ENCODE measurements at places on chromosomes 7 and 10.

DNA sequence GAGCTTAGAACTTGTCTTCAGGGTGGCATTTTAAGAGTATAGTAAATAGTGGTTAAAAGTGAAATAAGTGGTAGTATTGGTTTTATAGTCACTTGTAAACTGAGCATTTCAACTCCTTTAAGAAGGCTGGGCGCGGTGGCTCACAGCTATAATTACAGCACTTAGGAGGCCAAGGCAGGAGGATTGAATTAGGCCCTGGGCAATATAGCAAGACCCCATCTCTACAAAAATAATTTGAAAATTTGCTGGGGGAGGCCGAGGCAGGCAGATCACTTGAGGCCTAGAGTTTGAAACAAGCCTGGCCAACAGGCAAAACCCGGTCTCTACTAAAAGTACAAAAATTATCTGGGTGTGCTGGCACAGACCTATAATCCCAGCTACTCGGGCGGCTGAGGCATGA lies 64.4 kb upstream of the BAMBI start:
- H3K36me3 ChIP-seq = peaks cover 96% of the 10 kb centered on the region
- no peaks in the 10 kb centered on the region for H3K27me3 ChIP-seq
- no peak overlapping the region for H3K4me3 ChIP-seq
- DNase-seq = no peak

GRCh38 chr10:128599538-128599937 lies 473.3 kb upstream of the MKI67 start:
- H3K4me1 ChIP-seq = no peaks in the 10 kb centered on the region
- H3K27ac ChIP-seq = no peak overlapping the region
- no peaks in the 10 kb centered on the region for H3K27me3 ChIP-seq
- H3K4me3 ChIP-seq = no peak overlapping the region

DNA sequence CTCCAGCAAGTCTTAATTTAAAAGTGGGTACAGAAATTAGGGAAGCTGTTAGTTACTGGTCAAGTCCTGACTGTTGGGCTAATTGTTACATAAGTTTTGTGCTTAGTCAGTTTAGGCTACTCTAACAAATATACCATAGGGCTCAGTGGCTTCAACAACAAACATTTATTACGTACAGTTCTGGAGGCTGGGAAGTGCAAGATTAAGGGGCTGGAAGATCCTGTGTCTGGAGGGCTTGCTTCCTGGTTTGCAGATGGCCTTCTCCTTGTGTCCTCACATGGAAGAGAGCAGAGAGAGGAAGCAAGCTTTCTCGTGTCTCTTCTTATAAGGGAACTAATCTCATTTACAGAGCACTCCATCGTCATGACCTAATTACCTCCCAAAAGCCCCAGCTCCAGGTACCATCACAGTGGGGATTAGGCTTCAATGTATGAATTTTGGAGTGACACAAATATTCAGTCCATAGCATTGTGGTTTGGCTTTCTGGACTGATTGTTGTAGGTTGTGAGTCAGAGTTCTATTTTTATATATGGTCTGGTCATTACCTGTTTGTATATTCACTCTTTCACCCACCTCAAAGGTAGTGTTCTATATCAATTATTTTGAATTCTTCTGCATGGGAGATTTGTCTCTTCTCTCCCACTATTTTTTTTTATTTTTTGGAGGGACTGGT lies 17.1 kb downstream of the ST7 start:
- no peaks in the 10 kb centered on the region for H3K27me3 ChIP-seq
- no peak for DNase-seq
- H3K27ac ChIP-seq = no peak overlapping the region
- no peak overlapping the region for H3K4me3 ChIP-seq

- no peak overlapping the region for H3K4me3 ChIP-seq
- no peak overlapping the region for H3K27ac ChIP-seq
- H3K4me1 ChIP-seq = no peaks in the 10 kb centered on the region
- H3K27me3 ChIP-seq = no peaks in the 10 kb centered on the region
- DNase-seq = no peak
Measured at GRCh38 chr7:2596464-2597272, 35.1 kb upstream of the TTYH3 start.

- no peak overlapping the region for H3K4me3 ChIP-seq
- peaks cover 23% of the 10 kb centered on the region for H3K36me3 ChIP-seq
- DNase-seq = no peak
Measured at GRCh38 chr10:593901-594457, 95.5 kb downstream of the DIP2C start.

- H3K36me3 ChIP-seq = no peaks in the 10 kb centered on the region
- H3K27me3 ChIP-seq = 0 out of 2 replicates have a peak, but pooled peaks cover 3% of the 10 kb centered on the region
- no peak overlapping the region for H3K4me3 ChIP-seq
- no peak overlapping the region for H3K27ac ChIP-seq
- no peak for DNase-seq
- no peaks in the 10 kb centered on the region for H3K4me1 ChIP-seq
Measured at GRCh38 chr10:47041396-47042198, 130.4 kb downstream of the PTPN20 start.

DNA sequence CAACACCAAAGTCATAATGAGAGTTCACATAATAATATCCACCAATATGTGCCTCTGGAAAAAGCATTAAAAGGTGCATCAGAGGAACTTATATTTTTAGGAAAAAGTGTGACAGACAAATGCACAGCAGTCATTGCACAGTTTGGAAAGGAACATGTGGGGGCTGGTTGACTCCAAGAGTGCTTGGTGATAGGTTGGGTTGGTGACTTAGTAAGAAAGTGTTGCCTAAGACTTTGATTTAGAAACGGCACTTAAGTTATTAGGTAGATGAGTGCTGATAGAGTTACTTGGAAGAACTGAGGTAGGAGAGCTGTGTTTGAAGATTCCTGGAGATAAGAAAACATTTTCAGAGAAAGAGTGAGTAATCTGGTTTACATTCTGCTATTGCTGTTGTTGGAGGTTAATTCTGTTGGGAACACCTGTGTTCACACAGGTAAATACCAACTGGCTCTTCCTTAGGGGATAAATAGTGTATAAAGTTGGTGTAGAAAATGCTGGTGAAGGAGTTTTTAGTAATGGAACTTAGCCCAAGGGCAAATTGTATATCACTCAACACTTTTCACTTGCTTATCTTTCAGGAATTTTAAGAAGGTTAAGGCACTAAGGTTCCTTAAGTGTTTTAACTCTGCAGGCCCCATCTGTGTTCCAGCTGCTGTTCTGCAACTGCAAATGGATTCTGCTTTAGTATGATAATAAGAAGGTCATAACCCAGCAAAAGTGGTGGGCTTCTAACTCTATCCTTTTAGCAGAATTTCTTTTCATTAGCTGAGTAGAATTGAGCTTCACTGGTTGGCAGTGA lies 196.1 kb downstream of the NSUN6 start:
- H3K36me3 ChIP-seq = no peaks in the 10 kb centered on the region
- no peaks in the 10 kb centered on the region for H3K27me3 ChIP-seq
- no peaks in the 10 kb centered on the region for H3K4me1 ChIP-seq
- H3K27ac ChIP-seq = no peak overlapping the region
- DNase-seq = no peak

DNA sequence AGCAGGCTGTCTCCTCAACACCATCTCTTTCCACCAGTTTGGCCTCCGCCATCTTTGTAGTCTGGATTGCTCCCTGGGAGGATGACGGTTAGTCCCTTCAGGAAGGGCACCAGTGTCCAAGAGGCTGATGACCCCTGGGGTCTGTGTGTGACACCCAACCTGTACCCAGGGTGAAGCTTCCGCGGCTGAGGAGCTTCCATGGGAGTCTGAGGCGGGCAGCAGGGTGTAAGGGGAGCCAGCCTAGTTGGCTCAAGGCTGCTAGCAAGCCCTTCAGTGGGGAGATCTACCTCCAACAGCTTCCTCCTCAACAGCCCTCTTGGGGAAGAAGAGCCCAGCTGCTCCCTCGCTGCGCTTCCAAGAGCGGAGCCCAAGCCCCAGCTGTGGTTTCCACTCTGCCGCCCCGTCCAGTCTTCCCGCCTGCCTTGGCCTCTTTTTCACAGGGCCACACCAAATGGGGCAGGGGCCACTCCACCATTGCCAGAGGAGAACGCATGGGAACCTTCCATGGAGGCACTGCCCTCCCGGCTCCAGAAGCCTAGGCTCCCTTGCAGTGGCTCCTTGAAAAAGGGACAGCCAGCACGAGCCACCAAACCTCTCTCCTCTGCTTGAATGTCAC lies 57.4 kb downstream of the TMEM209 start:
- H3K27me3 ChIP-seq = no peaks in the 10 kb centered on the region
- H3K4me3 ChIP-seq = no peak overlapping the region
- no peaks in the 10 kb centered on the region for H3K36me3 ChIP-seq
- DNase-seq = no peak

DNA sequence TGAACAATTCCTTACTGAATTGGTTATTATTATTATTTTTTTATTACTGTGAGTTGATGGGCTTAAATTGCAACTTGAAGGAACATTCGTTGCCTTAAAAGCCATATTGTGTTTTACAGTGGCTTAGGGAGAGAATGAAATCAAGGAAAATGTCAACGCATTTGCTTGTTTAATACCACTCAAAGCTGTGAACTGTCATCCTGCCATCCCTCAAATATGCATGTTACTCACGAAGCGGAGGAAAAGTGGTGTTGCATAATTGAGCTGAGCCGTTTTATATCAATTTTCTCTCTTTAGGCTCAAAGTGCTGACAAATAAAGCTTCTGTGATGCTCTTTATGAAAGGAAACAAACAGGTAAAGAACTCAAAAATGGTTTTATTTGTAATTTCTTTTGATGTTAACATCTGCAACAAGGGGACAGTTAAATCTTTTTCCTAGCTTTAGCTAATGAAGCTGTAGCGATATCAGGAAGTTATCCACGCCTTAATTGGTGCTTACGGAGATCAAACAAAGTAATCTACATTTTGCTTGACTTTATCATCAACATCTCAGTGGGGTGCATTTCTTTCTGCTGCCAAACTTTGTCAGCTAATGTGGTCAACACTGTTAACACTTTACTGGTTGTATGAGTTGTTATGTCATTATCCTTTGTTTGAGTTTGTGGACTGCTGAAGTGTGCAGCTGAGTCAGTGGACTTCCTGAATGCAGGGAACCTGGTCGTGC lies 33.1 kb downstream of the GLRX3 start:
- H3K27me3 ChIP-seq = no peaks in the 10 kb centered on the region
- DNase-seq = no peak
- no peaks in the 10 kb centered on the region for H3K4me1 ChIP-seq
- H3K27ac ChIP-seq = no peak overlapping the region
- no peak overlapping the region for H3K4me3 ChIP-seq
- H3K36me3 ChIP-seq = peaks cover 82% of the 10 kb centered on the region

GRCh38 chr7:108415821-108416536 lies 40.3 kb downstream of the NRCAM start:
- H3K4me1 ChIP-seq = no peaks in the 10 kb centered on the region
- no peaks in the 10 kb centered on the region for H3K27me3 ChIP-seq
- H3K27ac ChIP-seq = no peak overlapping the region
- no peaks in the 10 kb centered on the region for H3K36me3 ChIP-seq
- no peak for DNase-seq
- no peak overlapping the region for H3K4me3 ChIP-seq

GRCh38 chr10:79027147-79028055 lies 41.4 kb upstream of the ZMIZ1 start:
- DNase-seq = no peak
- no peak overlapping the region for H3K4me3 ChIP-seq
- no peak overlapping the region for H3K27ac ChIP-seq
- H3K27me3 ChIP-seq = no peaks in the 10 kb centered on the region
- H3K36me3 ChIP-seq = no peaks in the 10 kb centered on the region
- H3K4me1 ChIP-seq = no peaks in the 10 kb centered on the region

DNA sequence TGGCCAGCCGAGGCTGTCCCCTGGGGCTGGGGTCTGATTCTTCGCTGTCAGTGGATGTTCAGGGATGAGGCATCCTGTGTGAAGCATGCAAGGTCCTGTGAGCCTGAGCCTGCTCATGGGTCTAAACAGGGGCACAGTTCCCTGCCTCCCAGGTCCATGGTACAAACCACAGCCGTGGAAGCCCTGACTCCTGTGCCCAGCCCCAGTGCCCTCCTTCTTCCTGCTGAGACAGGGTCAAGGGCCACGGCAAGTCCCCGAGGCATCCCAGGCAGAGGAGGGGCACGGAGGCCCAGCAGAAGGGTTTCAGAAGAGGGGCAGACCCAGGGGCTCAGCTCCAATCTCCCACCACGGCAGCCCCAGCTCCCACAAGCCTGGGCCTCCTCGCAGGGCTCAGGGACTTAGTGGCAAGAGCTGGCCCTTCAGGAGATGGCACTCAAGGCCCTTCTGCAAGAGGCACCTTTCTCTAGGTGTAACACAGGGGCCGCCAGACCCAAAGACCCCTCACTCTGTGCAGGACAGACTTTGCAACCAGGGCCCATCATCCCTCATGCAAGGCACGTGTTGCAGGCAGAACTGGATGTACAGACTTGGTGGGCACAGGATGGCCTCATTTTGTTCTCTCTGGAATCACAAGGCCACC lies 248.8 kb downstream of the TCERG1L start:
- H3K27ac ChIP-seq = no peak overlapping the region
- H3K36me3 ChIP-seq = no peaks in the 10 kb centered on the region
- H3K4me1 ChIP-seq = no peaks in the 10 kb centered on the region
- no peak overlapping the region for H3K4me3 ChIP-seq

- H3K27ac ChIP-seq = no peak overlapping the region
- H3K4me1 ChIP-seq = no peaks in the 10 kb centered on the region
- DNase-seq = no peak
- no peak overlapping the region for H3K4me3 ChIP-seq
- H3K36me3 ChIP-seq = no peaks in the 10 kb centered on the region
Measured at GRCh38 chr7:8179486-8179885, 82.5 kb downstream of the ICA1 start.

DNA sequence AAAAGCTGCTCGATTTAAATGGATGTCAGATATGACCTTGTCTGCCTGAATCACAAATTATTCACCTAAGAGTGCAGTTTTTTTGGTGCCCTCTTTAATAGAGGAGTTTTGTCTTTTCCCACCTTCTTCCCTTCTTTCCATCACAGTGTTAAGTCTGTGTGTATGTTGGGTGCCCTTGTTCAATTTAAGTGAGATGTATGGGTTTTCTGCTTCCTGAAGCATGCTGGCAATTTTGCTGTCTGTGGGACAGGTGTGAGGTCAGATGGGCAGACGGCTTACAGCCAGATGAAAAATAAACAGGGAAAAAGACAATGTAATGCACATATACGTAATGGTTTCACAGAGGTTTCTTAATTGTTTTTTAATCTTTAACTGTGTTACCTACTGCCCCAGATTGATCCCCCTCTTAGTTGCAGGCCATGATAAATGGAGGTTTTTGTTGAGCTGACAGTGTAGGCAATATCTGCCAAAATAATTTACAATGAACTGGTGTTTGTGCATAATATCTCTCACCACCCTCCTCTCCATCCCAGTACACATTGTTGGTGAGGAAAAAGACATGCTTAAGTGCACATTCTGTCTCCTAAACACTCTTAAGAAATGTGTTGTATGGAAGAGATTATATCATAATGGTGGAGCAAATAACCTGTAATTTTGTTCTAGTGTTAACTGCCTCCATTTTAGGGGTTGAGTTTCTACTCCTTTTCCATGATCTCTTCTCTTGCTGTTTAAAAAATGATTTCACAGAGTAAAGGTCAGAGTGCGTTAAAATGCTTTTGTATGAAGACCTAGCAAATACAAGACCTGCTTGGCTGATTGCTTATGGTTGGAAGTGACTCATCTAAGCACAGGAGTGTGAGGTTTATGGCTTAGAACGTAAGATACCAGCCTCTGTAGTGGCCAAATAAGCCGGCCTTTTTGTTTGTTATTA lies 123.9 kb downstream of the LRRC4 start:
- no peak for DNase-seq
- H3K27ac ChIP-seq = no peak overlapping the region
- H3K4me3 ChIP-seq = no peak overlapping the region
- peaks cover 31% of the 10 kb centered on the region for H3K4me1 ChIP-seq
- H3K27me3 ChIP-seq = no peaks in the 10 kb centered on the region
